Stimulated activated CD8-positive, alpha-beta memory T cell treated with anti-CD3 and anti-CD28 coated beads, Interleukin-4, amount 100 ng/mL, for 4 hours (primary cell): ENCODE measurements at places on chromosomes 5 and 9.

DNA sequence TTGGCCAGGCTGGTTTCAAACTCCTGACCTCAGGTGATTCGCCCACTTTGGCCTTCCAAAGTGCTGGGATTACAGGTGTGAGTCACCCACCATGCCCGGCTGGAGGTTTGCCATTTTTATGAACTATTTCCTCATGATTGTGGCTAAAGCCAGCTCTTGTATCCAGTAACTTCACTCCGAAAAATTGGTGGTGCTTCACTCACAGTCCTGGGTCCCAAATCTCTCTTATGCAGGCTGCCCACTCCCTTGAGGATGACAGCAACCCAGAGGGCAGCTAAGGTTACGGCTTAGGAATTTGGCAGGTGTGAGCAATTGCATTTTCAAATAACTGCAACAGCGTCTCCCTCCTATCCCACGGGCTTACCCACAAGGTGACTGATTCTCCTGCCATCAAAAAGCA lies 23.4 kb upstream of the FUBP3 start:
- no peak for DNase-seq

GRCh38 chr5:107469064-107469463 lies 201.7 kb downstream of the EFNA5 start:
- no peak for DNase-seq

- no peak for DNase-seq
These were observed 335 bp downstream of the GALNT12 start for GRCh38 chr9:98807814-98808195.

GRCh38 chr5:68740226-68740910 lies 353.4 kb upstream of the SLC30A5 start:
- DNase-seq: no peak

DNA sequence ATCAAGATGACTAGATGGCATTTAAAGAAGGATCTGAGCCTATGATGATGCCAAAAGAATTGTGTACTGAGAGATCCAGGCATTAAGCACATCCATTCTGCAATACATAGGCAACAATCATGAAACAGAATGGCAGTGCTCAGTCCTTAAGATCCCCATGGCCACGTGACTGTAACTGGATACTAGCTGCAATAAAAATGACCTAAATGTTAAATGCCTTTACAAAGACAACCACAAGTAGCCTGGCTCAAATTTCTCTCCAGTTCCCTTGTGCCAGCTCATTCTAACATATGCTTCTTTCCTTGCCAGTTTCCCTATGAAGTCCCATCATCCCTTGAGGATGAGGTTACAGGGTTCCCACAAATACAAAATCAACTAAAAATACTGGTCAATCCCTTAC lies 148.3 kb upstream of the GHR start:
- DNase-seq: no peak

DNA sequence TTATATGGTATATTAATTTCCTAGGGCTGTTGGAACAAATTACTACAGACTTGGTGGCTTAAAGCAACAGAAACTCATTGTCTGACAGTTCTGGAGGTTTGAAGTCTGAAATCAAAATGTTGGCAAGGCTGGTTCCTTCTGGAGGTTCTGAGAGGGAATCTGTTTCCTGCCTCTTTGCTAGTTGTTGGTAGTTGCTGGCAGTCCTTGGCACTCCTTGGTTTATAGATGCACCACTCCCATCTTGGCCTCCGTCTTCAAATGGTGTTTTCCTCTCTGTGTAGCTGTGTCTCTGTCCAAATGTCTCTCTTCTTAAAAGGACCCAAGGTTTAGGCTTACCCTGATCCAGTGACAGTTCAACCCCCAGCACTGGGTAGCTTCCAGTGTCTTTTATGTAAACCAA lies 17.5 kb downstream of the MELK start:
- no peak for DNase-seq

DNA sequence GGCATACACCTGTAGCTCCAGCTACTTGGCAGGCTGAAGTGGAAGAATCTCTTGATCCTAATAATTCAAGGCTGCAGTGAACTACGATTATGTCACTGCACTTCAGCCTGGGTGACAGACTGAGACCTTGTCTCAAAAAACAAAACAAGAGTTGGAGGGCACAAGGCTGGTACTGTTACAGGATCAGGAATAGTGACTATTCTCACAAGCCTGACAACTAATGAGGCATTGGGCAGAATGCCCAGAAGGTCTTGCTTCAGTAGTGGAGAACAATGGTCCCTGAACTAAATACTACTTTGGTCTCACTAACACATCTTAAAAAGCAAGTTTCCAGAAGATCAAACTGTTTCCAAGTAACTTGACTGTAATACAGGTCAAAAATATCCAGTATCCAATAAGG lies 182.9 kb upstream of the RFX3 start:
- DNase-seq: no peak

- DNase-seq: no peak
These were observed 46.7 kb downstream of the ROR2 start for GRCh38 chr9:91903126-91903911.

GRCh38 chr5:72388646-72389045 lies 68.5 kb downstream of the PTCD2 start:
- DNase-seq: no peak

DNA sequence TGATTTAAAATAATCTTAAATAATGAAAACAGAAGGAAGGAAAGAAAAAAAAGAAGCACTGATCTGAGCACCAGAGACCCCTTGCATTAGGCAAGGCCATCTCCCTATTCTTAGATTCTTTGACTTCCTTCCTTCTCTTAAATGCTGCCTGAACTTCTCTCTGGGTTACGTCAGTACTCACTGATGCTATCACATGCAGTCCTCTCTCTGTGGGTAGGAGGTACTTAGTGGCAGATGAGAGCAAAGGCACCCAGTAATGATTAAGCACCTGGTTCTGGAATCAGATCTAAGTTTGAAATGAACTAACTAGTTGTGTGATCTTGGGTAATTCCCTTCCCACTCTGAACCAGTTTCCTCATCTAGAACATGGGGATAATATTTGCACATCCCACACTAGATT lies 110.3 kb upstream of the TBC1D2 start:
- DNase-seq: no peak

DNA sequence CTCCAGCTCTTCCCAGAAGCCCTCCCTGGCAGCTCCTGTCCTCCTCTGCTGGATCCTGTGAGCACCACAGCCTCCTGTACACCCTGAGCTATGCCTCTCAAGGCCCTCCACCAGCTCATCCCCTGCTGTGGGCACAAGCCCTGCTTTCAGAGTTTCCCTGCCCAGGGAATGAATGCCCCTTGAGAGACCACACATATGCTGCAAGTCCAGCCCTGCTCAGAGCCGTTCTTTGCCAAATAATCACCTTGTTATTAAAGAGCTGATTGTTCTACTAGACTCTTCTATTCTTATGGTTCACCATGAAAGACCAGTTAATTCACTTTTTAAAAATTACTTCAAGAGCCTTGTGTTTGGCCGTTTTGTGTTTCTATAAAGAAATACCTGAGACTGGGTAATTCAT lies 121.5 kb downstream of the MVB12B start:
- DNase-seq: no peak

DNA sequence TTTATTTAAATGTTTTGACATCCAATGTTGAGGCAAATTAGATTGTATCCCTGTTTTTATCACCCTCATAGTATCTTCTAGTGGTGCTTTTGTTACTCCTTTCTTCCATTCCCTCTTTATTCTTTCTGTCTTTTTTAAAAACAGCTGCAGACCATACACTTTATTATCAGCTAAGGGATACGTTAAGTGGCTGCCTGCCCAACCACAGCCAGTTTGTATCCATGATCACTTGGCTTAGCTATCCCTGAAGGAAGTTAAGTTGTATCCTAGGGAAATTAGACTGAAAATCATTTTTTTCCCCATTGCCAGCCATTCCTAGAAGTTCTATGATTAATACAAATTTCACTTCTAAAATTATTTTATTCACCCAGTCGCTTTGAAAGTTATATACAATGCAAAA lies 1032.7 kb downstream of the NR2F1-AS1 start:
- no peak for DNase-seq

GRCh38 chr5:112711436-112711835 lies 26.2 kb upstream of the APC start:
- no peak for DNase-seq

DNA sequence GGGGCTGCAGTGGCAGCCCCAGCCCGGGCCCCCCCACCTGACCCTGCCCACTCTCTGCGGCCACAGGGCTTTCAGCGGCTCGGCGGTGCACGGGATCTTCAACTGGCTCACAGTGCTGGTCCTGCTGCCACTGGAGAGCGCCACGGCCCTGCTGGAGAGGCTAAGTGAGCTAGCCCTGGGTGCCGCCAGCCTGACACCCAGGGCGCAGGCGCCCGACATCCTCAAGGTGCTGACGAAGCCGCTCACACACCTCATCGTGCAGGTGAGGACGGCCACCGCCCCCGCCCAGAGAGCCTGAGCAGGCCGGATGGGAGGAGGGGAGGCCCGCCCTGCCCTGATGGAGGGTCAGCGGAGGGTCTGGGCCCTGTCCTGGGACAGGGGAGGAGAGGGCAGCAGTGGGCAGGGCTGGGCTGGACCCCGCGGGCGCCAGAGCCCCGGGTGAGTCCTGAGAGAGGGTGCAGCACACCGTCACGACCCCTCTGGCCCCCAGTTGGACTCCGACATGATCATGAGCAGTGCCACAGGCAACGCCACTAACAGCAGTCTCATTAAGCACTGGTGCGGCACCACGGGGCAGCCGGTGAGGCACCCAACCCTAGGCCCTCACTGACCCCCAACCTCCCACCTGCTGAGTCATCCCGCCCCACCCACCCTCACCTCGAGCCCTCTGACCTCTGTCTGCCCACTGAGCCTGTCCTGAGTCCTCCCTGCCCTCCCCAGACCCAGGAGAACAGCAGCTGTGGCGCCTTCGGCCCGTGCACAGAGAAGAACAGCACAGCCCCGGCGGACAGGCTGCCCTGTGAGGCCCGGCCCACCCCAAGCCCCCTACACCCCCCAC lies 2.7 kb downstream of the SLC34A3 start:
- no peak for DNase-seq

- no peak for DNase-seq
These were observed 512.3 kb upstream of the DAP start for GRCh38 chr5:11273180-11273903.

DNA sequence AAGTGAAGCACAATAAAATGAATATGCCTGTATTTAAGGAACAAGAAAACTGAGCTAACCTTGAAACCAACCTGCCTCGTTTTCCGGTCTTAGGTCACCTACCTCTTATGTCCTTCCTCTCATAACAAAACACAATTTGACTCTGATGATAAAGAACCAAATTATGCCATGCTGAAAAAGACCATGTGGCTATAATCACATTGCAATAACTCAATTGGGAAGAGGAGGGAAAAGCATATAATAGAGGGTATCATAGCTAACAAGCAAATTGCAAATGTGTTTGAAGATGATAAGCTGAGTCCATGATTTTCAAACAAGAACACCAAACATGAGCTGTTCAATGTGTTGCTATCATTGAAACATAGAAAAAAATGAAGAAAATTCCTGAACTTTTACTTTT lies 260.8 kb downstream of the PLK2 start:
- DNase-seq: no peak

DNA sequence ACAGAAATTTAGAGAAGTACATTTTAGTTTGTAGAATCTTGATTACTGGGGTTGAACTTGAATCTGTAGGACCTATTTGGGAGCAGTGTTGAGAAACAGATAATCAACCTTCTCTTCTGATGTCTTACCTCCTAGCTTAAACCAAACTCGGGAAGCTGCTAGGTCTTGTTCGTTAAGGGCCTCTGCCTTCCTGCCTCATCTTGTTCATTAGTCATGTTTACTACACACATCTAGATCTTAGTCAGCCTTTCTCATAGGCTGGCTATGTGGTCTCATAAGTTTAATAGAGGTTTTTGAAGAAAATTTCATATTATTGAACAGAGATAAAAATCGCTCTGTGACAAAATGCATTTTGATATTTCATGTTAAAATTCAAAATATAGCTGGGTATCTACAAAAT lies 331.0 kb upstream of the EDIL3 start:
- no peak for DNase-seq

GRCh38 chr5:137214446-137215189 lies 284.5 kb downstream of the SPOCK1 start:
- no peak for DNase-seq

GRCh38 chr9:87878989-87879511 lies 3.6 kb upstream of the SPATA31E1 start:
- no peak for DNase-seq

- DNase-seq: no peak
These were observed 54.3 kb downstream of the SLC46A2 start for GRCh38 chr9:112836394-112836793.

DNA sequence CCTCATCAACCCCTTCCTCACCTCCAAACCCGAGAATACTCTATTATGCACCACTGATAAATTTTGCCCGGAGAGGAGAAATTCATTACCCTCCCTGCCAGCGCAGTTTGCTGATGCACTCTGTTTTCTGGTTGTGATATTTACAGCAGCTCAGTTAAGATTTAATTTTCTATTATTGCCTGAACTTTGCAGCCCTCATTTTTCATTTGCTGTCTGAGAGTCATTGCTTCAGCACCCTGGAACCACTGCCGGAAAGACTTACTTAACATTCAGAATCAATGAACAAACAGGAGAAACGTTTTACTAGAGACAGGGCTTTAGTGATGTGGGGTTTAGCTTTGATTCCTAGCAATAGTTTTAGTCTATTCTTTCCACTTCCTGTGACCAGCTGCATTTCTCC lies 56.7 kb upstream of the MAMDC2 start:
- DNase-seq: no peak

- DNase-seq: no peak
These were observed 21.9 kb upstream of the PLIN2 start for GRCh38 chr9:19149230-19149629.

GRCh38 chr5:137119321-137119720 lies 379.8 kb downstream of the SPOCK1 start:
- DNase-seq: no peak

DNA sequence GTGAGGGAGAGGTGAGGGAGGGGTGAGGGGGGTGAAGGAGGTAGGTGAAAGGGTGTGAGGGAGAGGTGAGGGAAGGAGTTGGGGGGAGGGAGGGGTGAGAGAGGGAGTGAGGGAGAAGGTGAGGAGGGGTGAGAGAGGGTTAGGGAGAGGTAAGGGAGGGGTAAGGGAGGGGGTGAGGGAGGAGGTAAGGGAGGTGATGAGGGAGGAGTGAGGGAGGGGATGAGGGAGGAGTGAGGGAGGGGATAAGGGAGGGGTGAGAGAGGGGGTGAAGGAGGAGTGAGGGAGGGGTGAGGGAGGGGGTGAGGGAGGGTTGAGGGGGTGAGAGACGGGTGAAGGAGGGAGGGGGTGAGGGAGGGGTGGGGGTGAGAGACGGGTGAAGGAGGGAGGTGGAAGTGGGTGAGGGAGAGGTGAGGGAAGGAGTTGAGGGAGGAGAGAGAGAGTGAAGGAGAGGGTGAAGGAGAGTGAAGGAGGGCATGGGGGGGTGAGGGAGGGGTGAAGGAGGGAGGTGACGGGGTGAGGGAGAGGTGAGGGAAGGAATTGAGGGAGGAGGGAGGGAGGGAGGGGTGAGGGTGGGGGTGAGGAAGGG lies 18.5 kb downstream of the NINJ1 start:
- DNase-seq: no peak

DNA sequence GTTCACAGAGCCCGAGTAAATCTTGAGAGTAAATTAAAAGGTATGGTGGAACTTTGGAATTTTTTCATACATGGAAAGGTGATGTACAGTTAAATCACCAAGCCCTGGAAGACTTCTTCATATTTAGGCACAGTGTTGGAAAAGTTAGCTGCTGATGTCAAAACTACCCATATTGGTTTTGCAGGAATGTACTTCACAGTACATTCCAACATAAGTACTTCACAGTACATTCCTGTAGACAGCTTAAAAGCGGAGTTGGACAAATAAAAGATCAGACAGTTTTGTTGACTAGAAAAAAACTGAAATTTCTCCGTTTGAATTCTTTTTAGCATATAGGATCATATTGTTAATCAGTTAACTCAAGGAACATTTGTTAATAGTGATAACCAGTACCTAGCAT lies 1.8 kb downstream of the RANBP17 start:
- no peak for DNase-seq
